ENCODE measurements at places on chromosomes 7 and 10.

GRCh38 chr7:116859323-116859722 lies 3.1 kb upstream of the CAPZA2 start:
- DNase-seq: no peak

DNA sequence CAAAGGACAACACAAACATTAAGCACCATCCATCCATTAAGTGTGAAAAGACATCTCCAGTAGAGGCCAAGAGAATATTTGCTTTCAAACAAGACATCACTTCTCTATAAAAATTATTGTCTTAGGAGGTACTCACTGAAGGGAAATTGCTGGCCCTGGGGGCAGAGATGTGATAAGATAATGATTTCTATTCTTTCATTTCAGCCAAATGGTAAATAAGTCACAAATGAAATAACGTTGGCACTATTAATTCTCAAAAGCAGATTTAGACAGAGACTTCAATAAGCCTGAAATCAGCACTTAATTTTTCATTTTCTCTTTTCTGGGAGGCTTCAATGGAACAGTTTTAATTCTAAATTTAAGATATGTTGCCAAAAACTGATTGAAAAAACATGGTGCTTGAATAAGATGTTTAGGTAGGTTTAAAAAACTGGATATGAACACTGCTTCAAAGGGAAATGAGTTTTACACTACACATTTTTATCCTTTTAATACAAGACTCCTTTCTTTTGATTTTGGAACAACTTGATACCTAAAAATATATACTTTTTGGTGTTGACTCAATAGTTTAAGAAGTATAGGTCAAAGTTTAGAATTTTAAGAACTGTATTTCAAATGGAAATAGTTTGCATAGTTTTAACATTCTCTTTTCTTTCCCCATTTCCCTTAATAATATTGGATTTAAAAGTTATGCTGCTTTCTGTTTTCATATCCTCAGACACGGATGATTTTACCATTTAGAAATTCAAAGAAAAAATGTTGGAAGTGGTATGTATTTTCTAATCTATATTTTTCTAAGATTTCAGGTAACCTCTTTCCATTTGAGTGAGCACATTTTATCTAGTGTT lies 204.0 kb downstream of the AHR start:
- DNase-seq: no peak

GRCh38 chr7:135519233-135519688 lies 9.4 kb upstream of the CNOT4 start:
- no peak for DNase-seq

DNA sequence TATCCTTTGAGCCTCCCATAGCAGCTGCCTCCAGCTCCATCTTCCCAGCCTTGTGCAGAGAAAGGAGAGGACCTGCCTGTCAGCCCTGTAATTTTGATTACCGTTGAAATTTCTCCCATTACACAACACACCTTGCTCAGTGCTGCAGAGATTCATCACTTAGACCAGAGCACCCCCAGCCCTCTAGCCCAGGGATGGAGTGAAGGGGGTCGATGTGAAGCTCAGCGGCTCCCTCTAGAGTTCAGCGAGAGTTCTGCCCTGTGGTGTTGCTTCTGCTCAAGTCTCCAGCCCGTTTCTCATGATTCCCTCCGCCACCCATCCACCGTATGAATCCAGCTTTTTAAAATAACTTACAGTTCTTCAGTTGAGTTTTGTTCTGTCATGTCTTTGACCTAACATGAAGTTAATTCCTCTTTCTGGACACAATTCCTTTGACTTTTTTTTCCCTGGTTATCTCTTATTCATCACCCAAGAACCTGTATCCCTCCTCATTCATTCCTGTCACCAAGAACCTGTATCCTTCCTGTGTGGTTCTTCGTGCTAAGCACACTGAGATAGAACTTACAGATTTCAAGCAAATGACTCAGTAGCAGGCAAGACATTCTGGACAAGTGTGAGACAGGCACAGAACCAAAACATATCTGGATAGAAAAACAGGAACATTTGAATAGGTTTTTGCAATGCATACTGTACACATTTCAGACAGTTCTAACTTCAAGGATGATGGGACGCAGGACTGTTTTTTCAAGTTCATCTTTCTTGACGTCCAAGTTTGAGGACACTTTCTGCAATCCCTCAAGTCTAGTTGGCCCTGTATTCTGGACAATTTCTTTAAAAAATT lies 35.0 kb upstream of the ZNF32 start:
- peak; percentile 68 for DNase-seq

- DNase-seq: no peak
These were observed 5.1 kb downstream of the GNA12 start for GRCh38 chr7:2838873-2839578.

- no peak for DNase-seq
These were observed 11.8 kb upstream of the MAP3K8 start for GRCh38 chr10:30422151-30422695.

DNA sequence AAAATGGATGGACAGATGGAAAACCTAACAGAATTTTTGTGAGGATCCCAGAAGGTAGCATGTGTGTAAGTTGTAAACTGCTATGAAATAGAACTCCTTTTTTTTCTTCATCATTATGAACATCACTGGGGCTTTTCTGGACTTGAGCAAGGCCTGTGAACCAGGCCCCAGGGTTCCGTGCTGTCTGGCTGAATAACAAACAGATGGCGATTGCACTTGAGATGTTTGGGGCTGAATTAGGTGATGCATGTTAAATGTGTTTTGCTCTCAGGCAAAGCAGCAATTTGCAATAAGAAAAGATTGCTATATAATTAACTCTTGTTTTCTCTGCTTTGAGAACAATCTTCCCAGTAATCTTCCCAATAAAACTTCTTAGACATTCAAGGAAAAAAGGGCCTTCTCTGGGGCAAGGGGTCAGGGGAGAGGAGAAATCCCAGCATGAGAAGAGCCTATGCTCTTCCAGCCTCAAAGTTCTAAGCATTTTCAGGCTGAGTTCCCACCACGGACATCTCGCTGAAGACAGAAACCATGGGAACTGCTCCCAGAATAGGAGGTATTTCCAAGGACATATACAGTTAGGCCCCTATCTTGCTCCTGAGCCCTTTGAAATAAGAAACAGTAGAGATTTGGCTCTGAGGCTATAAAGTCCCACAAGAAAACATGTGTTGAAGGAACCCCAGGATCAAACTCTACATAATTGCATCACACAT lies 98.7 kb downstream of the ITIH5 start:
- no peak for DNase-seq

DNA sequence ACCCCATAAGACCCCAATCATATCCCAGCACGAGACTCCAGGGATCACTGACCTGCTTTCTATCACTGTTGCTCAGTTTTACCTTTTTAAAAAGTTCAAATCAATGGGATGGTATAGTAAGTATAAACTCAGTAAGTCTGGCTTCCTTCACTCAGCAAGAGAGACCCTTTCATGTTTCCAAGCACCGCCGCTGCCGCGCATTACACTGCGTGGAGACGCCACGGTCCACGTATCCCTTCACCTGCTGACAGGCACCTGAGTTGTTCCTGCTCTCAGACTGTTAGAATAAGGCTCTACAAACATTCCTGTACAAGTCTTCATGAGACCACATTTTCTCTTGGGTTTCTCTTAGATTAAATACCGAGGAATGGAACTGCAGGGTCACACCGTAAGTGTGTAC lies 28.3 kb downstream of the MAD1L1 start:
- DNase-seq: no peak

GRCh38 chr10:74981831-74982633 lies 129.4 kb upstream of the SAMD8 start:
- no peak for DNase-seq

DNA sequence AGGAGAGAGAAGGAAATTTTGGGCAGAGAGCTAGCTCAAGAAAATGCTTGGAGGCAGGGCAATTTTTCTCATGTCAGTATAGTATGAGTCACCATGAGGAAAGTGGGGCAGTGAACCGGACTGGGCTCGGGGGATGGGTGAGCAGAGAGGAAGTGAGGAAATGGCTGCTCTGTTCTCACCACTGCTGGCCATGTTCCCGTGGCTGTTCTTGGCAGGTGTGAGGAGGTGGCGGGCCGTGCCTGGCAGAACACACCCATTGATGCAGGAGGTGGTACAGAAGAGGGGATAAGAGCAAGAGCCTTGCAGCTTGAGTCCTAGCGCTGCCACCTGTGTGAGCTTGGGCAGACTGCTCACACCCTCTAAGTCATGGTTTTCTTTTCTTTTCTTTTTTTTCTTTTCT lies 304.4 kb upstream of the LYZL1 start:
- peak; percentile 54 for DNase-seq

DNA sequence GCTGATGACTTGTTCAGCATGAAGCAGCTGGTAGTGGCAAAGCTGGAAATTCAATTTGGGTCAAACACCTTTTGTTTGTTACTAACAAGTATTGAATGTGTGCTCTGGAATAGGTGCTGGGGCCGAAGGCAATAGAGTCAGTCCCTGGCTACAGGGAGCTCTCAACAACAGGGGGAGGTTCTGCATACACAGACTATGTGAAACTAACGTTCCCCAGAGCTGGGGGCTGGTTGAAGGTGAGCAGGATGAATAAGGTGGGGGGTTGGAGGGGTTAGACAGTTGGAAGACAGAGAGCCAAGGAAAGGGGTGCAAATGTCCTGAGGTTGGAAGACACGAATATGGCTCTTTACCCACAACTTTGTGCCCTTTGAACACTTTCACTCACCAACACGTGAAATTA lies 84.1 kb upstream of the PLPP4 start:
- no peak for DNase-seq

- no peak for DNase-seq
These were observed 31.6 kb downstream of the TRIM8 start for GRCh38 chr10:102675666-102676533.

- DNase-seq: no peak
These were observed 120.6 kb downstream of the CPED1 start for GRCh38 chr7:121109145-121109544.

GRCh38 chr10:100970914-100971811 lies 1.9 kb downstream of the SEMA4G start:
- DNase-seq: no peak

- DNase-seq: no peak
These were observed 72.1 kb downstream of the RNF133 start for GRCh38 chr7:122626785-122627184.

- no peak for DNase-seq
These were observed 3.3 kb downstream of the MMP21 start for GRCh38 chr10:125772112-125772863.

GRCh38 chr7:45347804-45348203 lies 190.2 kb downstream of the RAMP3 start:
- DNase-seq: peak; percentile 95

- DNase-seq: no peak
These were observed 35.6 kb upstream of the PDLIM1 start for GRCh38 chr10:95326396-95326795.

DNA sequence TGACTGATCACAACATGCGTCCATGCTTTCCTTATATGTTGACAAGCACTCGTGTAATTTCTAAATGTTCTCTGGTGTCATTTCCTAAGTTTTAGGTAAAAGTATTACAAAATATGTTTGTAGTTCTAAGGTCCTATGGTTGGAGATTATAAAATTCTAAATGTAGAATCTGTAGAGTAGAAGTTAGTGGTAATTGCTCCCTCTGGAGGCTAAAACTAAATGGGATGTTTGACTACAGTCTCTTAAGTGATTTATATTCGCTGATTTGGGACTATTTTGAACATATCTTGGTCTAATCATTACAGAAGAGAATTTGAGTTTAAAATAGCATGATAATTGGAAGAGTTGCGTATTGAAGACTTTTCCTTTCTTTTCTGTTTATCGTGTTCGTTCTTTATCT lies 74.1 kb downstream of the ZMYND11 start:
- peak; percentile 8 for DNase-seq

GRCh38 chr7:121515630-121516401 lies 119.7 kb upstream of the FAM3C start:
- DNase-seq: no peak

DNA sequence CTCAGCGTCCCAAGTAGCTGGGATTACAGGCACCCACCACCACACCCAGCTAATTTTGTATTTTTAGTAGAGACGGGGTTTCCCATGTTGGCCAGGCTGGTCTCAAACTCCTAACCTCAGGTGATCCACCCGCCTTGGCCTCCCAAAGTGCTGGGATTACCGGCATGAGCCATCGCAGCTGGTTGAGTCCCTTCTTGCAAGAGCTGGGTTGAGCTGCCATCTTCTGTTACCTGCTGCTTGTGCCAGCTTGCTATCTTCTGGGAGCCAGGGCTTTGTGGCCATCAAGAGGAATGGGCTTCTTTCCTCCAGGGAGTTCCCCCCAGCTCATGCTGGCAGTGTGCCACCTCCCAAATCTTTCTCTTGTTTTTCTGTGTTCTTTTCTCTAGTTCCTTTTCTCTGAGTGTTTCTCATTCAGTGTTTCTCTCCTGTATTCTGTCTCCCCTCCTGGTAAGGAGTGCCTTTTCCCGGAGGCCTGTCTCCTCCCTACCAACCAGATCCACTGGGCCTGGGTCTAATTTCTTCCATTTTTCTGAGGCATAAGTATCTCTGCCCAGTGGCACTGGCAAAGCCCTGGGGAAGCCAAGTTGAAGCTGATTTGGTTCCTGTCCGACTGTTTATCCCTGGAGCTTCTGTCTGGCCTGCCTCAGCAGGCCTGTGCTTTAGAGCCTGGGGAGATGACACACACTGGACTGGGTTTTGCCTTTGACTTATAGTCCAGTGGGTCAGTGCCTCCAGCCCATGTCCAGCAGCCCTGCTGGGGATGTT lies 3.7 kb downstream of the DBNL start:
- no peak for DNase-seq

DNA sequence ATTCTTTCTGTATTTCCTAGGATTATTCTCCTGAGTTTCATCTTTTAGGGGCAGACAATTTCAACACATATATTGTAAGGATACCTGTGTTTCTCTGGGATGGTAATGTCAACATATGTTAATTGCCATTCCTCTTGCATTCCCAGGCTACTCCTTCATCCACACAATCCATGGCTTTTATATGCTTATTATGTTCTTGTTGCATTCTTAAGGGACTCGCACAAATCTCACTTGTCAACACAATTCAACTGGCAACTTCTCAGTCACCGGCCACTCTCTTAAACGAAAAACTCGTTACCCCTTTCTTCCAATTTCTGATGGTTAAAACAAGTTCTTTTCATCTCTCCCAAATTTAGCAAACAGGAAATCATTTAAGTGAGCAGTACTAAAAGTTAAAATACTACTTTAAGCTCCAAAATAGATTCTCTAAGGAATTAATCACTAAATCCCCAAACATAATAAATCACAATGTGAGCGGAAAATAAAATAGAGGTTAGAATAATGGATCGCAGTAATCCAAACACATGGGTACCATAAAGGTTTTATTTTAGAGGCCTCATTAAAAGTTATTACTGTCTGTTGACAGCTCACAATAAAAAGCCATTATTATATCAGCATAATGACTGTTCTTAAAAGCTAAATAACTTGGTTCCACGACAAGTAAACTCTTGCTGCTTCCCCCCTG lies 223.2 kb downstream of the ELMO1 start:
- peak; percentile 42 for DNase-seq

GRCh38 chr10:97210543-97210960 lies 24.8 kb upstream of the SLIT1 start:
- DNase-seq: peak; percentile 83

Measured in mesendoderm (in vitro differentiated cells).